SK-N-DZ (cell line): ENCODE measurements at places on chromosomes 3 and 15.
A peak's percentile ranks its signal among the peaks of the same experiment; 100 is the strongest.

DNA sequence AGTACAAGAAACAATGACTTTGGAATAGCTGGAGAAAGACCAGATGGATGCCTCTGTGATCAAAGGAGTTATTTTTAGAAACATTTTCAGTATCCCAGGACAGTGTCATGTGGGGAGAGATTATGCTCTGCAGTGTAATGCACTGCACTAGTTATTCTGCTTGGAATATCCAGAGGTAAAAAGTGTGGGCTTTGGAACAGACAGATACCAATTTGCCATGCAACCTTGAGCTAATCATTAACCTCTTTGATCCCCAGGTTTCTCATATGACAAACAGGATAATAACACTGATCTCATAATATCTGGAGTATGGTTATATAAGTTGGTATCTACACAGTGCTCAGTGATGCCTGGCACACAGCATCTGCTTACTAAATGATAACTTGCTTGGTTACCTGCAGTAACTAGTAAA lies 12.2 kb upstream of the SLC7A14 start:
- DNase-seq = peak; percentile 64

- no peak for DNase-seq
Observed at GRCh38 chr15:72068856-72069255, 49.1 kb downstream of the MYO9A start.

DNA sequence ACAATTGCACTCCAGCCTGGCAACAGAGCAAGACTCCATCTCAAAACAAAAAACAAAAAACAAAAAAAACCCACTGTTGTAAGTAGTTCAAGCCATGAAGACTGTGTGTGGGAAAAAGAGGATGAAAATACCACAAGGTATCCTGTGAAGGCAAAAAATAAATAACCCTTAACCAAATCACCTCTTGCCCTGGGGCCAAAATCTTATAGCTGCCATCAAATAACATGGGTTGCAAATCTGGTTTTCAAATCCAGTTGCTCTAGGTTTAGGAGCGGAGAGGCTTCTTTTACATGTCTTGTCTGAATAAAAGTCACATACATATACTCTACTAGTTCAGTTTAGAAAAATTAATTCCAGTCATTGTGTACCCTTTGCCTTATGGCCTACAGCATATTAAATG lies 87.0 kb upstream of the STT3B start:
- no peak for DNase-seq

- DNase-seq = no peak
Observed at GRCh38 chr3:125083776-125084175, 28.0 kb upstream of the HEG1 start.

DNA sequence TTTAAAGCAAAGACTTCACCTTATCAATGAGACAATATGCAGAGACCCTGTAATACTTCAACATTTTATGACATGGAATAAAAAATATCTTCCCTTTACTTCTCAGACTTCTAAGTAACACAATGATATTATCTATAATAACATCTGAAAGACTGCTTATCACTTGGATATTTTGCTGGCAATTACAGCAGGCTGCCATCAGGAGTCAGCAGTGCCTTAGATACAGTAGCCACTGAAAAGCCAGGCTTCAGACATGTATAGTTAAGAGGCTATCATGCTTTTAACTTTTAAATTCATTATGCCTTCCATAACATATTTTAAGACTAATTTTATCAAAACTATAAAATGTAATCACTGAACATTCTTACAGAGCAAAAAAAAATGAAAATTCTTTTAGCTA lies 227.5 kb downstream of the NEK10 start:
- no peak for DNase-seq

DNA sequence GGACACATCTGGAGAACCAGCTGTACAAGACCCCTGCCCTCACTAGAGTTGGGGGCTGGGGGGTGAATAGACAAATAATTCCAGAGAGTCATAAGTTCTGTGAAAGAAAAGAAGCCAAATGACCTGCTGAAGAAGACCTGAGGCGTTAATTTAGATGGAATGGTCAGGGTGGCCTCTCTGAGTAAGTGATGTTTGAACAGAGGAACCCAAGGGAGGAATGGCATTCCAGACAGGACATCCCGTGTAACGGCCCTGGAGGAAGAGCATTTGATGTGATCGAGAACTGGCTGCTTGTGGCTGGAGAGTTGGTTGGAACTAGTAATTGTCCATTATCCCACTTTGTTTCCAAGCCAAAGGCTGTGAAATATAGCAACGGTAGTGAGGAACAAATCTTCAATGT lies 1.7 kb downstream of the NR2C2 start:
- DNase-seq = no peak

DNA sequence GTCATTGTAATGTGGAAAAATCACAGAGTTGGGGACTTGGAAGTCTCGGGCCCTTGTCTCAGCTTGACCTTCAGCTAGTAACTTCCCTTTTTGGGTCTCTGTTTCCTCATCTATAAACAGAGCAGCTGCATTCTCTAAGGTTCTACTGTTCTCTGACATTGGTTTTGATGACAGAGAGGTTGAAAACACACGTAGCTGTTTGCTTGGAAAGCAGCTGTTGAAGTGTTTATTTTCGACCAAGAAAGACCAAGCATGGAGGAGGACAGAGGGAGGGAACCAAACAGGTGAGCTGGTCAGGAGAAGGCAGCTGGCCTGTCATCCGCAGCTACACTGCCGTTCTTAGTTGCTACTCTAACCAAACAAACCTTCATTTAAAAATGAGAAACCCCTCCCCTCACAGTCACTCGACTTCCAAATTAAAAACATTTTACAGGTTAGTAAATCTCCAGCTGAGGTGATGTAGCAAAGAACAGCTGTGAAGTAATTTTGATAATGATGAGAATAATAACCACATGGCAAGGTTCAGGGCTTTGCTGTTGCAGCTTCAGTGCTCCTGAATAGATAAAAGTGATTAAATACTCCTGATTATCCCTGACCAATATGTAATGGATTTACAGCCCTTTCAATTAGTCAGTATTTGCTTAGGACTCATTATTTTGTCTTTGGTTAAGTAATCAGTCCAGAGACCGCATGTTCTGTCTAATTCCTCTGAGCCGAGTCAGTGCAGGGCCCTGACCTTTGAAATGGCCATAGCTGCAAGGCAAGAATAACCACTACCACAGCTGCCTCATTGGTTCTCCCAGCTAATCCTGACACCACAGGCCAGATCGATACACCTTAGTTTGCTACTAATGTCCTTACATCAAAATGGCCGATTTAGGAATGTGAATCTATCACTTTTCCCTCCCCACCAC lies 65.3 kb downstream of the MEIS2 start:
- no peak for DNase-seq

- DNase-seq = no peak
Observed at GRCh38 chr3:11718637-11719405, 75.1 kb upstream of the VGLL4 start.

DNA sequence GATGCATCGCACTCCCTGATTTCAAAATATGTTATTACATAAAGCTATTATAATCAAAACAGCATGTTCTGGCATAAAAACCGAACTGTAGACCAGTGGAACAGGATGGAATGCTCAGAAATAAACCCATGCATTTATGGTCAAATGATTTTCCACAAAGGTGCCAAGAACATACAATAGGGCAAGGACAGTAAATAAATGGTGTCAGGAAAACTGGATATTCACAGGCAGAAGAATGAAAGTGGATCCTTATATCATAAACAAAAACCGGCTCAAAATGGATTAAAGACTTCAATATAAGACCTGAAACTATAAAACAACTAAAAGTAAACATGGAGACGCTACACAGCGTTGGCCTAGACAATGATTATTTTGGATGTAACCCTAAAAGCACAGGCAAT lies 22.6 kb downstream of the USP50 start:
- DNase-seq = no peak

DNA sequence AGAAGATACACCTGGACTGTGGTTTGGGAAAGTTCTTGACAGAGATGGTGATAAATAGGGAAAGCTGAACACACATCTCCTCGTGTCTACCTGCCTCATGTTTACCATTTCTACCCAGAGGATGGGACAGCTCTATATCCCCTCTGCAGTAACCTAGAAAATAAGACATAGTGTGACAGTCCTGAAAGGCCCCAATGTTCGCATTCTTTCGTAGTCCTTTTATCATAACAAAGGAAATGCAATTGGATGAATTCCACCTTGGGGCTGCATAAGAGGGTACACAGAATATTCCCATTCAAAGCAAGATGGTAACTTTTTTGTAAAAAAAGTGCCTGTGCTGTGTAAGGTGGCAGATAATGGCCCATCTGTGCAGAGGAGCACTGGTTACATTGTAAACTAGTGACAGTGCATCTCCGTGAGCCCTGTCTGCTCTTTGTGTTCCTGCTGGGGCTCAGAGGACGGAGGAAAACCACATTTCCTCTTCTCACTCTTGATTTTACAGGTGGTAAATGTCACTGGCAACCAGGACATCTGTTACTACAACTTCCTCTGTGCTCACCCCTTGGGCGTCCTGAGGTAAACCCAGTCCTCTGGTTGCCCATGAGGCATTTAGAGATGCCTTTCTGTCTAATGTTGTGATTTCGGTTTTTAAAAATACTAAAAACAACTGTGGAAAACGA lies 74.3 kb downstream of the SIDT1 start:
- no peak for DNase-seq

GRCh38 chr3:29486096-29486495 lies 205.2 kb downstream of the RBMS3 start:
- peak; percentile 18 for DNase-seq

GRCh38 chr3:190108804-190109203 lies 11.9 kb downstream of the P3H2 start:
- no peak for DNase-seq

GRCh38 chr3:48694610-48695392 lies 9.1 kb upstream of the NCKIPSD start:
- DNase-seq = no peak

DNA sequence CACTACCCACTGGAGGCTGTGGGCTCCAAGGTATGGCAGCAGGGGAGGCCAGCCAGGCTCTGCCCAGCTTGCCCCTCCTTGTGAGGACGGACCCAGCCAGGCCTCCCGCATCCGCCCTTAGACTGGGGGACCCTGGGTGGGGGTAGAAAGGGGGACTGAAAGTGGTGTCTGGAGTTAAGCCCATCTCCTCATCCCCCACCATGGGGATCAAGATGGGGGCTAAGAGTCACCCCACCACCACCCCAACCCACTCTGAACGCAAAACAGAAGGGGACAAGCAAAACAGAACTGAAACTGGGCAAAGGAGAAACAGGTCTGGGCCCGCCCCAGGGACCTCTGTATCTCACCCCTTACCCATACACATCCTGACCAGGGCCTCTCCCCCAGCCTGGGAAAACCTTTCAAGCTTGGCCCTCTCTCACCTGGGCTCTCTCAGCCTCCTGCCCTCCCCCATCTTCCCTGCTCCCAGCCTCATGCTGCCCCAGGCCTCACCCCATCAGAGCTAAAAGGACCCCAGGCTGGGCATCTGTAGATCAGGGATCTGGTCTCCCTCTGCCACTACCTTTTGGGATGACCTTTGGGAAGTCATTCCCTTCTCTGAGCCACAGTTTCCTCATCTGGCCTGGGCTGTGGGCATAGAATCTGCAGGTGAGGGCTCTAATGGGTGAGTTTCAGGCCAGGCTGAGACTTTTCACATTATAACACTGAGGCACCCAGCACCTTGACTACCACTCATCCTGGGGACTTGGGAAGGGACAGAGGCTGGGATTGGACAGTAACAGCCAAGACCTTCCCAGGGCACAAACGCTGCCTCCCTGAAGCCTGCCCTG lies 30.0 kb upstream of the CYP11A1 start:
- DNase-seq = no peak

GRCh38 chr3:196081002-196081833 lies 672 bp downstream of the TFRC start:
- peak; percentile 70 for DNase-seq

GRCh38 chr3:14802381-14802731 lies 16.4 kb upstream of the FGD5 start:
- no peak for DNase-seq

DNA sequence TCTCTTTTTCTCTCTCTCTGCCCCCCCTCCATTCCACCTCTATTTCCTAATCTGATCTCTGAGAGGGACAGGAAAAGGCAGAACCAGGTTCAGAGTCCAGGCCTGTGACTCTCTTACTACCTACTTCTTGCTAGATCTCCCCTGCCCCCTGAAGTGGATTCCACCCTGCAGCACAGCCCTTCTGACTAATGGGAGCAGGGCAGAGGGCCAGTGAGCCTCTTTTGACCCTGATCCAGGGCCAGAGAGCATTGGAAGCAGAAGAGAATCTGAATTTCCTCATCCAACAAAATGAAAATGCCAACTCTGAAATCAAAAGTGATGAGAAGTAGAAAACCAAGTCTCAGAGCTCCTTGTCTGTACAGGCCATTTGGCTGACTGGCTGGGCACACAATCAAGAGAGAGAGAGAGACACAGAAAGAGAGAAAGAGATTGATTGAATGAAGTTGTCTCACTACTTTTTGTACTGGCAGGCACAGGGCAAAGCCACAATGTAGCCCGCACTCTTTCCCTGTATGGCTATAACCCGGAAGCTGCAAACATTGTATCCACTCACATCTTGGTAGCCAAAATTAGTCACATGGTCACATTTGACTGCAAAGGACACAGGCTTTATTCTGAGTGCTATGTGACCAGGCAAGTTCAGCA lies 31.6 kb upstream of the GLCE start:
- no peak for DNase-seq

DNA sequence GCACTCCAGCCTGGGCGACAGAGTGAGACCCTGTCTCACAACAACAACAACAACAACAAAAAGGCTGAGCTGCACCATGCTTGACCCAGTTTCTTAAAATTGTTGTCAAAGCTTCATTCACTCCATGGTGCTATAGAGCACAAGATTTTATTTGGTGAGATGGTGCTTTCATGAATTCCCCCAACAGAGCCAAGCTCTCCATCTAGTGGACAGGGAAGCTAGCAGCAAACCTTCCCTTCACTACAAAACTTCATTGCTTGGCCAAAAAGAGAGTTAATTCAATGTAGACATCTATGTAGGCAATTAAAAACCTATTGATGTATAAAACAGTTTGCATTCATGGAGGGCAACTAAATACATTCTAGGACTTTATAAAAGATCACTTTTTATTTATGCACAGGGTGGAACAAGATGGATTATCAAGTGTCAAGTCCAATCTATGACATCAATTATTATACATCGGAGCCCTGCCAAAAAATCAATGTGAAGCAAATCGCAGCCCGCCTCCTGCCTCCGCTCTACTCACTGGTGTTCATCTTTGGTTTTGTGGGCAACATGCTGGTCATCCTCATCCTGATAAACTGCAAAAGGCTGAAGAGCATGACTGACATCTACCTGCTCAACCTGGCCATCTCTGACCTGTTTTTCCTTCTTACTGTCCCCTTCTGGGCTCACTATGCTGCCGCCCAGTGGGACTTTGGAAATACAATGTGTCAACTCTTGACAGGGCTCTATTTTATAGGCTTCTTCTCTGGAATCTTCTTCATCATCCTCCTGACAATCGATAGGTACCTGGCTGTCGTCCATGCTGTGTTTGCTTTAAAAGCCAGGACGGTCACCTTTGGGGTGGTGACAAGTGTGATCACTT lies 2.0 kb downstream of the CCR5 start:
- DNase-seq = no peak

DNA sequence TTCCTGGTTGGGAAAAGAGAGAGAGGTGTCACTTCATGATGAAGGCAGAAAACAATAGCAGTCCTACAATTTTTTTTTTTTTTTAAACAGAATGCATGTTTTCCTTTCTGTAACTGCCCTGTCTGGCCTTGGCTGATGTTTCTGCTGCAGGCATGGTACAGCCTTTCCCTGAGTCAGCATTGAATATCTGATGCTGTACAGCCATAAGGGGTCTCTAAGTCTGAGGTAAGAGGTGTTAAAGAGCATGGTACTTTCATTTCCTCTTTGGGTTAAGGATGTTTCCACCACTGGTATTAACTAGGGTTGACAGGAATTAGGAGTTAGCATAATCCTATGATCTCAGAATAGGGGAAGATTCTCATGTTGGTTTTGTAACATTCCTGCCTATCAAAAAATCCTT lies 147.4 kb downstream of the CHST2 start:
- no peak for DNase-seq

- peak; percentile 33 for DNase-seq
Observed at GRCh38 chr3:105414841-105415240, 48.1 kb downstream of the ALCAM start.
